Left lung (tissue), 14 donors: ENCODE measurements at places on chromosomes 2 and 18. TPM values are rescaled to one million over a fixed set of nuclear protein-coding genes. Genes with fewer than 3 reads are reported as not detected.

GRCh38 chr2:228518-229278 lies 35.1 kb downstream of the SH3YL1 start:
- DNase-seq: no peak

GRCh38 chr2:1115843-1116539 lies 165.3 kb downstream of the SNTG2 start:
- DNase-seq: no peak

- no peak for DNase-seq
Measured at GRCh38 chr2:126686841-126687485, 31.0 kb downstream of the GYPC start.

DNA sequence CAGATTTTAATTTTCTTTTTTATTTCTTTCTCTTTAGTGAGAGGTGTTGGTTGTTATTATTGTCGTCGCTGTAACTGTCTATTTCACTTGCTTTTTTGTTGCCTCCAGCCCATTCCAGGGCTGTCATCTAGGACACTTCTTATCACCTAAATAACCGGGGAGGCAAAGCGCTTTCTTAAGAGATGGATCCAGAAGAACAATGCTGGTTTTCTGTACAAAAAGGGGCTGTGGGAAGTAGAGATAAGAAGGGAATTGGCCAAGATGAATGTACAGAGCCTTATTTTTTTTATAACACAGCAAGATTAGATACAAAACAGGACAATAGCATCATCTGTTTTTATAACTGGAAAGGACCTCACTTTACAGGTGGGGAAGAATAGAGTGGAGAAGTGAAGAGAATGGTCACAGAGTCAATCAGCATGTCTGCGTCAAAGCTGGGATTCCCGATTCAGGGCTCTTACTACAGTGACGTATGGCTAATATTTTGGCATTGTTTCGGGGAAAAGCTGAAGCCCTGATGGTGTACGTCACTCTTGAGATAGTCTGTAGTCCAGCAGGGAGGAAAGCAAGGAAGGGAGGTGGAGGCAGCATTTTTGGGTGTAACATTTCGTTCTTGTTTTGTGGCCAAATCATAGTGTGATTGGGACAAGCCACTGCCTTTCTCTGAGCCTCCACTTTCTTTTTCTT lies 23.2 kb downstream of the IL1B start:
- DNase-seq: no peak

GRCh38 chr2:53787614-53788289 lies 908 bp downstream of the ERLEC1 start:
- DNase-seq: no peak

- DNase-seq: no peak
Measured at GRCh38 chr18:8991155-8991554, 111.3 kb upstream of the NDUFV2 start.

- DNase-seq: no peak
Measured at GRCh38 chr18:13465476-13465875, 246.9 kb downstream of the LDLRAD4 start.

DNA sequence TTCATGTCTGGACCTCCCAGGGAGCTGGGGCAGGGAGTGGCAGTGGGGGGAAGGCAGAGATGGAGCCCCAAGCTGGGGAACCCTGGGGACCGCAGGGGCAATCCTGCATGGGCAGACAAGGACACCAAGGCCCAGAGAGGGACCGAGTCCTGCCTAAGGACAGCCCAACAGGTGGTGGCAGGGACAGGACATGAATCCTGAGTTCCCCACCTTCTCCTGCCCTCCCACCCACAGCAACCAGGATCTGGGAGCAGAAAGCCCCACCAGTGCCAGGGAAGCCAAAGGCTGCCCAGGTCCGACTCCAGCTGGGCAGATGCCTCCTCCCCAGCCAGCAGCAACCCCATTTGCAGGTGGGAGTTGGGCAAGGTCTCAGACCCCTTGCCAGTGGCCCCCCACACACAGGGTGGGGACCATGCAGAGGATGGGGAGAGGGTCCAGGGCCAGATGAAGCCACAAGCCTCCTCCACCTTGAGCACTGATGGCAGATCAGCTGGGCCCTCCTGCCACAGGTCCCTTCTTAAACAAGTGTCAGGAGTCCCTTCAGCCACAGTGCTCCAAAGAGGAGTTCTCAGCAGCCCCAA lies 6.3 kb downstream of the ADRA2B start:
- peak; percentile 55 for DNase-seq

- DNase-seq: no peak
Measured at GRCh38 chr2:239295377-239296019, 105.3 kb downstream of the HDAC4 start.

- no peak for DNase-seq
Measured at GRCh38 chr2:118251427-118251826, 163.2 kb downstream of the INSIG2 start.

- no peak for DNase-seq
Measured at GRCh38 chr2:222427646-222428301, 3.4 kb downstream of the SGPP2 start.

GRCh38 chr2:38074058-38074763 lies 1.7 kb downstream of the CYP1B1 start:
- DNase-seq: no peak

- DNase-seq: no peak
Measured at GRCh38 chr2:137570484-137570883, 393.8 kb upstream of the HNMT start.

DNA sequence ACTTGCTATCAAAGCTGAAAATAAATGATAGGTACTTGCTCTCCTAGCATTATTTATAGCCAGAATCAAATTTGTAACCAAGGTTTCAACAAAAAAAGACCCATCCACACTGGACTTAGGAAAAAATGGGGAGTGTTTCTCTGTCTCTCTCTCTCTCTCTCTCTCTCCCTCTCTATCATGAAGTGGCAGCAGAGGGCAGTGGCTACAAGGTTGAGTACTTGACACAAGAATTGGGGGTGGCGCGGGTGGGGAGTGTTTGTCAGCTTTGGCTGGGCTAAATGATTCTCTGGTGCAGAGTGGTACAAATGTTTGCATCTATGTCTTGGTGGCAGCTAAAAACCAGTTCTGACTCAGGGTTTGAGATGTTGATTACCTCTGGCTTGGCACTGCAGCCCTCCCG lies 85.0 kb downstream of the RBM43 start:
- no peak for DNase-seq

GRCh38 chr18:12478269-12479047 lies 70.7 kb downstream of the PRELID3A start:
- no peak for DNase-seq

- DNase-seq: no peak
Measured at GRCh38 chr2:96145848-96146152, 560 bp upstream of the DUSP2 start.

Gene GKN2
- 1.7 TPM for polyA plus RNA-seq

Gene FOXD4L1
- 0.14 TPM for polyA plus RNA-seq

Gene GALNT14
- 6.1 TPM for polyA plus RNA-seq

Gene FSHR
- not detected for polyA plus RNA-seq

Gene GPR55
- polyA plus RNA-seq: 0.06 TPM
